Activated T-cell treated with anti-CD3 and anti-CD28 coated beads for 4 hours (primary cell): ENCODE measurements at places on chromosomes 11 and 22.

GRCh38 chr22:20203142-20203551 lies 52.3 kb upstream of the CCDC188 start:
- no peak for DNase-seq

DNA sequence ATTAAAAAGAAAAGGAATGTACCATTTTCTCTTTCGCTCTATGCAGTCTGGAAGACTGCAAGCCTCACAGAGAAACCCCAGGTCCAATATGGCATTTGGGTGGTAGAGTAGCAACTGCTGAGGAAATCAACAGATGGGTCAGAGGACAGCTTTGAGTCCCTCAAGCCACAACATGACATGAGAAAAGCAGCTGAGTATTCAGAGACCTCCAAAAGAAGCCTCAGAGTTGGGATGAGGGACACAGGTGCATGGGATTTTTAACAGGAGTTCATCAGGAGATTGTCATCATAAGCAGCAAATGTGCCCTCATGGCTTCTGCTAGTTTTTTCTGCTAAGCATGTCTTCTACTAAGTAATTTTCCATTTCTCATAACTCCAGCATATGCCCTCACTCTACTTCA lies 111.6 kb downstream of the BLID start:
- DNase-seq: no peak

DNA sequence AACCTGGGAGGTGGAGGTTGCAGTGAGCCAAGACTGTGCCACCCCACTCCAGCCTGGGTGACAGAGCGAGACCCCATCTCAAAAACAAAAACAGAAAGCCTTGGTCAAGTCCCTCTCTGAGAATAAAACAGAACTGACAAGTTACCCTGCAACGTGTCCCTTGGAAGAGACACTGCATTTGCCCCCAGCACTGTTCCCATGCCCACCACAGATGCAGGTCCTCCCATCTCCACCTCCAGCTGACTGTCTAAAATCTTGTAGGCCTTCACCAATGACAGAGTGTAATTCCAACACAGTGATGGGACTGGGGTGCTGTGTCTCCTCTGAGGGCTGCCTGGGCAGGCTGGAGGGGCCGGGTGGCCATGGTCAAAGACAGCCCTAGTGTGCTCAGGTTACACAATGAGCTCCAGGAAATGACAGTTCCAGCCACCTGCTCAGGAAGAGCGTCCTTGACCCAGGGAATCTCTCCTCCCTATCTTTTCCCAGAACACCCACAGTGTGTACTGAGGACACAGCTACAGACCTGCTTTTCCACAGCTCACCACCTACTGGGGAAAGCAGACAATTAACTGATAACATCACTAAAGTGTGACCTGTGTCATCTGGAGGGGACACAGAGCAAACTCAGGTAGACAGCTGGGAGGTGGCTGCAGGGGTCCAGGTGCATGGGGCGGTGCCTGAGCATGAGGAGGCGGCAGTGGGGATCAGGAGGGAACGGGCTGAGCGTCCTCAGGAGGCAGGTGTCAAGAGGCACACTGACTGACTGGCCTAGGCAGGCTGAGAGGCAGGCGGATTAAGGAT lies 56.4 kb downstream of the ARFGAP3 start:
- no peak for DNase-seq

GRCh38 chr11:72617080-72617762 lies 57.0 kb downstream of the PDE2A start:
- DNase-seq: no peak

DNA sequence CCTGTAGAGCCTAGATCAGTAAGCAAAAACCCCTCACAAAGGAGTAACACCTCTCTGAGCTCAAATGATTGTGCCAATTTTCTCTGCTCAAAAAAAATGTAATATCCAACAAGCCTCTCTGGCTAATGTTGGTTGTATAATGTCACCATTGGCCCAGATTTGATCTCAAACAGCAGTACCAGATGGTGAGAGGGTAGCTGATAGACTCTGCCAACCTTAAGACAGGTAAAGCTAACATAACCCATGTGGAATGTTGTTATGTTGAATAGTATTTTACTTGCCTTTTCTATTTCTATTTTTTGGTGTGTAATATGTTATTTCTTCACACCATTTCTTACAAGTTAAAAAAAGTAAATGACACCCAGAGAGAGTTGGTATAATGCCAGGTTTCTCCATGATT lies 166.7 kb upstream of the GUCY1A2 start:
- no peak for DNase-seq
